Pericardium fibroblast (primary cell): ENCODE measurements at places on chromosomes 7 and 10. TPM values are rescaled to one million over a fixed set of nuclear protein-coding genes. Genes with fewer than 3 reads are reported as not detected.

The LIPN gene
- total RNA-seq = not detected in 2 replicates

The PDLIM1 gene
- 20.1 and 41.1 TPM in 2 replicates for total RNA-seq

The PTPRE gene
- total RNA-seq = 0.43 and 1.1 TPM in 2 replicates

The ELFN1 gene
- 0.93 and 2.0 TPM in 2 replicates for total RNA-seq

The AKR1C1 gene
- 26.9 and 27.3 TPM in 2 replicates for total RNA-seq

The CCDC172 gene
- not detected in 2 replicates for total RNA-seq

The RASA4B gene
- total RNA-seq = 1.8 and 10.6 TPM in 2 replicates

The FOXI2 gene
- not detected in 2 replicates for total RNA-seq

The KAZALD1 gene
- total RNA-seq = 16.7 and 24.3 TPM in 2 replicates

The MRLN gene
- total RNA-seq = not detected in 2 replicates

The PDE6C gene
- not detected in 2 replicates for total RNA-seq

The FGFR2 gene
- total RNA-seq = 0.35 TPM in 1 of 2 replicates, not detected in the other

The SEC31B gene
- total RNA-seq = 2.0 and 4.1 TPM in 2 replicates

The PRF1 gene
- total RNA-seq = not detected in 2 replicates

The SLC29A3 gene
- 2.5 and 3.0 TPM in 2 replicates for total RNA-seq

The BAMBI gene
- 5.8 and 112 TPM in 2 replicates for total RNA-seq

The NUDT5 gene
- total RNA-seq = 47.8 and 66.6 TPM in 2 replicates
